ENCODE measurements at places on chromosomes 1 and 21.

- no peak for DNase-seq
These were observed 162.7 kb downstream of the IER5 start for GRCh38 chr1:181251001-181251712.

GRCh38 chr1:10830961-10831668 is 34.7 kb upstream of the CASZ1 start:
- no peak for DNase-seq

DNA sequence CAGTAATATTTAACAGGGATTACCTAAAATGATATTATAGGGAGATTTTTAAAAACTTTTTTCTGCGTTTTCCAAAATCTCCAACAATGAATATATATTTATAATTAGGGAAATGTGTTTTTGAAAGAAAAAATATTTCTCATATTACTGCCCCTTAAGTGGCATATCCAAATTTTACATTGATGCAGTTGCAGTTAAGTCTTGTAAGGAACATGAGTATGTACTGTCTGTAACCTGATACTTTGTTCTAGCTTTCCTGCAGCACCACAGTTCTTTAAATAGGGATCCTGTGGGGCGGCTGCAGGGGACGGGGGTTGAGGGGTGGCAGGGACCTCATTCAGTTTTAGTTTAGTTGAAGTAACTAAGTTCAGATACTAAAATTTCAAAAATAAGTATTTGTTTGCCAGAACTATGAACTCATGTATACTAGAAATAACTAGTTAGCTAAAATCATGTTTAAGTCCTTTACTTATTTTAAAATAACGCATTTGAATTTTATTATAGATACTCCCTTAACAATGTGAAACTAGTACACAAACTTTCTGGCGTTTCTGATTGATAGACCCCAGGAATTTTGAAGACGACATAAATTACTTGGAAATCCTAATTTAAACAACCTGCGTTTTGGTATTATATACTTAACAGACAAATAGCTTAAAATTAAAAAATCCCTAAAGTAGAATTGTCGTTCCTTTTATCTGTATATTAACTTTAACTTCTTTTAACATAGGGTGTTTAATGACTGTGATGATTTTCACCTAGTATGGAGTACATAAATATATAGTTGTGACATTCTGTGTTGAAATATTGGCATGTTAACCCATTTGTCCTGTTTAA is 639 bp upstream of the DNAJB4 start:
- DNase-seq: peak; percentile 58

DNA sequence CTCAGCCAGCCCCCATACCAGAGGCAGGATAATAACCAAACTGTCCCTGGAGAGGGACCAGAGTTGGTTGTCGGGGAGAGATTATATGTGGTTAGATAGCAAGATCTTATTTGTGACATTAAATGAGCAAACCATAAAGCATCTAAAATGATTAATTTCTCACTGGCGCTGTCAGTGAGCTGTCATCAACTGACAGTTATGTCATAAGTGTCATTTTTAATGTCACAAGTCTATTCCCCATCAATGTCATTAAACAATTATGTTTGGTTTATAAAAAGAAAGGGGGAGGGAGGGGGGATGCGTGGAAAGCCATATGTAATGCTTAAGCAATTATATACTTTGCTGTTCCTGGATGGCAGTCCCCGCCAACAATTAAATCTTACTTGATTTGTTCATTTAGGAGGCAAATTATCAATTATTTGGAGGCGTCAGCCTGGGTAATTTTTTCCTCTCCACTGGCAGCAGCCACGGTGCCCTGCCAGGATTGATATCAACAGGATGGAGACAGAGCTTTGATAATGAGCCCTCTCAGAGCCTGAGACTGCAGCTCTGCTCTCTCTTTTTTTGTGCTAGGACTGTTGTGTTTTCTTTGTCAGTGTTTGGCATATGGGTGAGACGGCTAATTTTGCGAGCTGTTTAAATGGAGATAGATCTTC is 333.6 kb upstream of the CAMK1G start:
- DNase-seq: no peak

DNA sequence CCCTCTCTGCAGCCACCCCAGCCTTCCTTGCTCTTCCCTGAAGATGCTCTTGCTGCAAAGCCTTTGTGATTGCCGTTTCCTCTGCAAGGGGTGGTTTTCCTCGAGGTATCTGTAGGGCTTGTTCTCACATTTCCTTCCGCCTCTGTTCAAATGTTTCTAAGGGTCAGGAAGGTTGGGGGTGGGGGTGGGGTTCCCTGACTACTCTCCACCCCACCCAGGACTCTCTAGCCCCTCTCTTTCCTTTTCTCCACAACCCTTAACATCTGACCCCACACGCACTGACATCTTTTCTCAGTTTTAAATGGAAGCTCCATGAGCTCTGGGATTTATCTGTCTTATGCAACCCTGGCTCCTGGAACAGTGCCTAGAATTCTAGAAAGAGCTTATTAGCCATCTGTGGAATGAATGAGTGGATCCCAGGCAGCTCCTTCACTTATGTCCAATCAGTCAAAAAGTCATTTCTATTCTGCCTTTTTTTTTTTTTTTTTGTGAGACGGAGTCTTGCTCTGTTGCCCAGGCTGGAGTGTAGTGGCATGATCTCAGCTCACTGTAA is 27.3 kb upstream of the ZNF362 start:
- DNase-seq: no peak

DNA sequence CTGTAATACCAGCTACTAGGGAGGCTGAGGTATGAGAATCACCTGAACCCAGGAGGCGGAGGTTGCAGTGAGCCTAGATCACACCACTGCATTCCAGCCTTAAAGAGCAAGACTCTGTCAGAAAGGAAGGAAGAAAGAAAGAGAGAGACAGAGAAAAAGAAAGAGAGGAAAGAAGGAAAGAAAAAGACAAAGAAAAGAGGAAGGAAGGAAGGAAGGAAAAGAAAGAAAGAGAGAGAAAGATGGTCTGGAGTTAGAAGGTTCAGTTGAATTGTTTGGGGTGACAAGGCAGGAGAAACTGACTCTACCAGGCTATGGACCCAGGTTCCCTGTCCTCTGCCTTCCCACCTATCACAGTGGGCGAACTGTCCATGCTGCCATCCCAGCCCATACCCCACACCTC is 27.4 kb upstream of the PIK3CD start:
- DNase-seq: no peak

- DNase-seq: no peak
These were observed 8.9 kb upstream of the CTSE start for GRCh38 chr1:206032380-206033140.

- DNase-seq: no peak
These were observed 110.4 kb downstream of the UCK2 start for GRCh38 chr1:165937829-165938228.

Measured in stimulated activated CD4-positive, alpha-beta T cell treated with anti-CD3 and anti-CD28 coated beads, Interleukin-4, amount 100 ng/mL, for 24 hours (primary cell).